ENCODE measurements at places on chromosomes 2 and 18.

DNA sequence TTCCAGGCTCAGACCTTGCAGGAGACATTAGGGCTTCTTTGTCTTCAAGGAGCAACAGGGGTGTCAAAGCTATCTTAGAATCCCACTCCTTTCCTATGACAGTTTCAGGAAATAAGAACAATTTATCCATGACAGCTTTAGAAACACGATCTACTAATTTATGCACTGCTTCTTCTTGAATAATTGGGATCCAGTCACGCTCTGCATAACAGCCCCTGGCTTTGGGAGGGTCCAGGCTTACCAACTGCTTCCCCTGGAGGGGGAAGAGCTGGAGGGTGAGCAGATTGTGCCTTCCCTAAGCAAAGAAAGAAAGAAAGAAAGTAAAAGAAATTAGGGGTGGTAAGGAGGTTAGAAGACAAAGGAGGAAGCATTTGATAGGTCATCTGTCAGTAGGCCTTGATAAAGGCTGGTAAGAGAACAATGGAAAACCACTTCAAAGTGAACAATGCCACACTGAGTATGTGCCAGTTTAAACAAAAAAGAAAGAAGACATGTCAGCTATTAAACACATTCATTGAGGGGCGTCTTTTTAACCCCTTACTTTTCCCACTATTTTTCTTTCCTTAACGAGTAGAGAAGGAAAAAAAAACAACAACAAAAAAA, 327.6 kb downstream of the DCC start:
- no peak for DNase-seq

GRCh38 chr2:148721520-148721931, 77.0 kb downstream of the EPC2 start:
- DNase-seq, result no peak

GRCh38 chr2:144366825-144367429, 153.0 kb downstream of the ZEB2 start:
- no peak for DNase-seq

DNA sequence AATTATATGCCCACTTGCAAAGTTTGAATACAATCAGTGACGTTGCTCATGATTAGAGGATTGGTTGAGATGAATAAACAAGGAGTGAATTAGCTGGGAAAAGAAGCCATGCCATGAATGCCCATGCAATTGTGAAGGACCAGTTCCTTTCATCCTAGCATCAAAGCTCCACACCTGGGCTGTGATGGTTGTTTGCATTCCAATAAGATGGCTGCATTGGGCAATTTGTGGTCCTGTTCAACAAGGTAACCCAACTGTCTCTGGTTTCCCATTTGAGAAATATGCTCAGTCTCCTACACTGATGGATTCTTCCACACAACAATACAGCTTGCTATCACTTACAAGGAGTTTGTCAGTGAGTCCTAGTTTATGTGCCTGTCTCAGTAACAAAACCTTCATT, 550.2 kb downstream of the STK39 start:
- DNase-seq, result no peak

- no peak for DNase-seq
Observed at GRCh38 chr18:22507055-22507454, 89.3 kb upstream of the CTAGE1 start.

DNA sequence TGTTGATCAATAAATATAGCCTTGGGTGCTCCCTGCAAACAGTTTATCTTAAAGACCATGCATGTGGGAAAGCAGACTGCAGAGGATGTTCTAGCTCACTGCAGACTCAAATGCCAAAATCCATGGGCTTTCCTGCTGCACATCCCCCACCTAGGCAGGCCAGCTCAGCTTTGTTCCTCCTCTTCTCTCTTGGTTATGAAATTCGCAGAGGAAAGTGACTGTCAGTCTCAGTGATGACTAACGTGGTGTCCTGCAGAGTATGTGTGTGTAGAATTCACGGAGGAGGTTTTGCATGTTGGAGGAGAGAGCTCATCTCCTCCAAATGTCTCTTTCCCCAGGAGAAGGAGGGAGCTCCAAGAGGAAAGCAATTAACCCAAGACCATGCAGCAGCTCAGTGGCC, 21.4 kb upstream of the KCNS3 start:
- DNase-seq, result no peak

DNA sequence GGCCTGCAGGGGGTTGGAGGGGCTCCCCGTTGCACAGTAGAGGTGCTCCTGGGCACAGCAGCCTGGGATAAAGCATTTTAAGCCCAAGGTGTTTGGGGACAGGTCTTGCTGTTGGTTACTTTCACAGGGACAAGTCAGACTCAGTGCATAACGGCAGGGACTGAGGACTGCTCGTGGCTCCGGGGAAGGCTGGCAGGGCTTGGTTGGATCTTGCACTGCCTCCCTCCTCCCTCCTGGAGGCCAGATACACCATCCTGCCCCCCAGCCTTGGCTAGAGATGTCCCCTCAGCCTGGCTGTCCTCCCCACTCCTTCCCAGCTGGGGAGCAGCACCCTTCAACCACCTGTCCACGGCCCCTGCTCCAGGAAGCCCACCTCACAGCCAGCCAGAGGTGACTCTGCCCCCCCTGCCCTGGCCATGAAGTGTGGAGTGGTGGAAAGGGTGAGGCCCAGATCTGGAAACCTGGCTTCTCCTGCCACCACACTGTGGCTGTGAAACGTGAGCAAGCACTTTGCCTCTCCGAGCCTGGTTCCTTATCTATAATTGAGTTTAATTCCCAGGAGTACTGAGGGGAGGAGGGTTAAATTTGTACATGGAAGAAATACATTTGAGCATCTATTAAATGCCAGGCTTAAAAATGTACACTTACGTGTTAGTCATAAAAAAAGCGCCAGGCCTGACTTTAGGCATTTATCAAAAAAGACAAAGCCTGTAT, 67.1 kb upstream of the TAF1B start:
- DNase-seq, result no peak

GRCh38 chr2:98538280-98539041, 69.9 kb downstream of the COA5 start:
- DNase-seq, result no peak

DNA sequence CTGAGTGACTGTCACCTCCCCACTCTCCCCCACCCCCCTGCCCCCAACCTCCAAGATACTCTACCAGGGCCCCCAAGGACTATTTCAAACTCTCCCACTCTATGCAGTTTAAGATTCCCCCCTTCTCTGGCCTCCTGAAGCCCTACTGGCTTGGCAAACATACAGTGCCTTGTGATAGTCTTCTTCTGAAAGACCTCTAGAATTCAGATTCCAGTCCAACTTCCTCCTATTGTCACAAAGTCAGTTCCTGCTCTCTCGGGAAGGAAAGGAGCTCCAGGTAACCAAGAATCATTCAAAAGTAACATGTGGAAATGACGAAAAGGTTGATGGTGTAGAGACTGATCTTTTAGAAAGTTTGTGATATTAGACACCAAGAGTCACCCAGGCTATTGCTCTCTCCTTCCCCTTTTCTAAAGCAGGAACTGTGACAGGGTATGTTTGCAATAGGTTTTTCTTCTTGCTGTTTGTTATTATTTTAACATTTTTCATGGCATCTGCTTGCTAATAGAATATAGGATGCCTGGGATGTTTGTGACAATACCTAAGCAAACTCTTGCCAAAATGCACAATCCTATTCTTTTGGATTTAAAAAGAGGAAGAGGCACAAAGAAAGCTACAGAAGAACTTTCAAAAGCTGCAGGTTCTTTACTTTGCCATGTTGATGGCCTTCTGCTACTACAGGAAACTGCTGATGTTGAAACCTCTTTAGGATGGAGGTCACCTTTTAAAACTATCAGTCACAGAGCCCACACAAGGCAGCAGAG, 93.5 kb upstream of the MGAT4A start:
- DNase-seq, result no peak

- DNase-seq, result no peak
Observed at GRCh38 chr18:23095463-23095862, 39.8 kb upstream of the CABLES1 start.

- no peak for DNase-seq
Observed at GRCh38 chr18:59898093-59898492, 1.7 kb upstream of the PMAIP1 start.

DNA sequence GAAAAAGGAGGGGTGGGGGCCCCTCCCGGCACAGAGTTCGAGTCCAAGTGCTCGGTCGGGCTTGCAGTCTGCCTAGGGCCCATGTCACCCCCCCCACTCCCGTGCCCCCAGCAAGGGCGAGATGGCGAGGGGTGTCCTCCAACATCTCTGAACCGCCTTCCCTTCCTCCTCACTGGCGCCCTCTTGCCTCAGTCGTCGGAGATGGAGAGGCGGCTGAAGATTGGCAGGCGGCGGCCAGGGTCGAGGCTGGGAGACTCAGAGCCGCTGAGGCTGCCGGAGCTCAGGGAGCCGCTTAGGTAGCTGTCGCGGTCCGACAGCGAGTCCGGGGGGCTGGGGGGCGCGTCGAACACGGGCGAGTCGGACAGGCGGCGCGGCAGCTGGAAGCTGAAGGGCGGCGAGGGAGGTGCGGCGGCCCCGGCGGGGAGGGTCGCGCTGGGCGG, 2.3 kb downstream of the ZFP36L2 start:
- peak; percentile 61 for DNase-seq

- DNase-seq, result no peak
Observed at GRCh38 chr2:238136820-238137537, 1.5 kb upstream of the KLHL30 start.

GRCh38 chr2:218822622-218823021, 9.0 kb downstream of the PRKAG3 start:
- DNase-seq, result no peak

GRCh38 chr2:144331674-144332355, 188.1 kb downstream of the ZEB2 start:
- no peak for DNase-seq

- no peak for DNase-seq
Observed at GRCh38 chr2:232085164-232085563, 123.7 kb downstream of the DIS3L2 start.

DNA sequence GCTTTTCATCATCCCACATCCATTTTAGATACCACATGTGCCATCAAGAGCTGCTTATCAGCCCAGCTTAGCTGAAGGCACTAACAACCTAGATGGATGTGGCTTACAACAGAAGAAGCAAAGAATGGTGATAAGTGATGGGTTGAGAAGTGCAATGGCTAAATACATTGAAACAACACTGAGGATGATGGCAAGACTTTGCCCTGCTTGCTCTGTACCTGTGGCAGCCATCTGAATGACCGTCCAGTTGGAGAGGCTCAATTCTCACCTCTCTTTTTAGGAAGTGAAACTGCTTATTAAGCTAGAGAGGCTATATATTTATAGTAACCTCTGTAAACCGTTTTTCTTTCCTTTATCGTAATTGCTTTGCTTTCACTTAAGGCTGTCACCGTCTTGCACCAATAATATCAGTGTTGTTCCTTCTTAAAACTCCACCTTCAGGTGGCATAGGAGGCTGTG, 5.7 kb downstream of the GPATCH11 start:
- DNase-seq, result no peak

DNA sequence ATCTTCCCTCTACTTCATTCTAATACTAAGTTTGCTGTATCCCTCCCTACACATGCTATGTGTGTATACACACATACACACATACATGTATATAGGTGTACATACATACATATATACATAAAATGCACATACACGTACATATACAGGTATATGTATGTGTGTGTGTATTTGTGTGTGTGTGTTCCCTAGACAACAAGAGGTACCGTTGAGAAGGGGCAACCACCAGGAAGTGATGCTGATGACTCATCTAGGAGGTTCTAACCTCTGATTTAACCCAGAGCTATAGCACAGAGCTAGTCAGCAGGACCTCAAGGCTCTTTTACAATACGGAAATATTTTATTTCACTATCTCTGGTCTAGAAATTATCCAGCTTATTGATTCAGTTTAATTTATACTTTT, 139.2 kb downstream of the LAMA3 start:
- no peak for DNase-seq

- no peak for DNase-seq
Observed at GRCh38 chr18:29383311-29384273, 1206.7 kb upstream of the CDH2 start.

DNA sequence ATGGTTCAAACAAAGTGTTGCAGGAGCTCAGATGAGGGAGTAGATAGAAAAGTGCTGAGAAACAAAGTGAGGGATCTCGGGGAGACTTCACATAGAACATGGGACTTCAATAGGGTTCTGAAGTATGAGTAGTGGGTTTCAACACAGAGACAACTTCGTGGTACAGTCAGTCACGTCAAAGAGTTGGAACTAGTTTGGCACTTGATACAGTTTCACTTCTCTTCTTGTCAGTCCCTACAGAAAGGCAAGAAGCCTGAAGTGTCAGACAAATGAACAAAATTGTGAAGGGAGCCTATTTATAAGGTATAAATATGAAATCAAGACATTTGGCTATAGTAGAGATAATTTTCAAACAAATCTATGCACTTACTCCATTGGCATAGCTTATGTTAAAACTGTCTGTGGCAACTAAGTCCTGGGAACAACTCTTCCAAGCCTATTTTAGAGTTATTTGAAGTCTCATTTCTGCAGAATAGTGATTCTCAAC, 338.0 kb downstream of the TDRD15 start:
- DNase-seq, result no peak

DNA sequence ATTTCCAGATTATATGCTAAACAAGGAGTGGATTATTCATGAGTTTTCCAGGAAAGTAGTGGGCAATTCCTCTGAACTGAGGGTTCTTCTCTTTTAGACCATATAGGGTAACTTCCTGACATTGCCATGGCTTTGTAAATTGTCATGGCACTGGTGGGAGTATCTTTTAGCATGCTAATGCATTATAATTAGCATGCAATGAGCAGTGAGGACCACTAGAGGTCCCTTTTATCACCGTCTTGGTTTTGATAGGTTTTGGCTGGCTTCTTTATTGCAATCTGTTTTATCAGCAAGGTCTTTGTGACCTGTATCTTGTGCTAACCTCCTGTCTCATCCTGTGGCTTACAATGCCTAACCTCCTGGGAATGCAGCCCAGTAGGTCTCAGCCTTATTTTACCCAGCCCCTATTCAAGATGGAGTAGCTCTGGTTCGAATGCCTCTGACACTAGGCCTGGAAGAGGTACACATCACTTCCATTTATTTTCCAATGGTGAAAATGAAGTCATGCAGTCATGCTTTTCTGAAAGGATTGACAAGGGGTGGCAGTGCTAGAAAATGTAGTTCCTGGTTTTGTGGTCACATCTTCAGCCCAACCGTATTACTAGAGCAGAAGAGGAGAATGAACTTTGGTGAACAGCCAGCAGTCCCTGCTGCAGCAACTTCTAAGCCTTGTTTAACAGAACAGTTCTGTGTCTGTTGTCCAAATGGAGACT, 26.6 kb upstream of the ITGA4 start:
- DNase-seq, result no peak

- DNase-seq, result no peak
Observed at GRCh38 chr2:58634653-58635370, 393.7 kb upstream of the FANCL start.

DNA sequence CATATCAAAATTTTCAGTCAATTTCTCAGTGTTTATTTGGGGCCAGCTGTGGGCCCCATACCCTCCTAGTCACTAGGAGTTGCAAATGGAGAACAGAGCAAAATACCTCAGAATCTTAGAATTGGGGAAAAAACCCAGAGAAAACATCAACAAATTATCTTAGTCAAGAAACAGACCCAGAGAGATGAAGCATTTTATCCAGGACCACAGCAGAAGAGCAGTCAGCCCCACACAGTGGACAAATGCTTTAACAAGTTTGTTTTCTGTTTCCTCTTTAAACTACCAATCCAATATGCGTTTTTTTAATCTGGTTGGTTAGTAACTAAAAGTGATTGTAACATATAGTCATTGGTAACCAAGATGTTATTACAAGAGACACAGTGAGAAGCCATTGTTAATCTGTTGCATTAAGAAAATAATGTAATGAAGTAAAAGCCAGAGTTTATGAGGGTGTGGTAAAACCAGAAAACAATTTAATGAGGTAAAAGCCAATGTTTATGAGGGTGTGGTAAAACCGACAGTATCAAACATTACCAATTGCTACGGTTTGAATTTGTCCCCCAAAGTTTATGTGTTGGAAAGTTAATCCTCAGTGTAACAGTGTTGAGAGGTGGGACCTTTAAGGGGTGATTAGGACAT, 60.7 kb upstream of the COX7A2L start:
- no peak for DNase-seq

Data from stimulated activated CD4-positive, alpha-beta T cell treated with anti-CD3 and anti-CD28 coated beads, Interleukin-4, amount 100 ng/mL, for 4 hours (primary cell).